NCI-H1930 (cell line): ENCODE measurements at places on chromosomes 5 and 9.

DNA sequence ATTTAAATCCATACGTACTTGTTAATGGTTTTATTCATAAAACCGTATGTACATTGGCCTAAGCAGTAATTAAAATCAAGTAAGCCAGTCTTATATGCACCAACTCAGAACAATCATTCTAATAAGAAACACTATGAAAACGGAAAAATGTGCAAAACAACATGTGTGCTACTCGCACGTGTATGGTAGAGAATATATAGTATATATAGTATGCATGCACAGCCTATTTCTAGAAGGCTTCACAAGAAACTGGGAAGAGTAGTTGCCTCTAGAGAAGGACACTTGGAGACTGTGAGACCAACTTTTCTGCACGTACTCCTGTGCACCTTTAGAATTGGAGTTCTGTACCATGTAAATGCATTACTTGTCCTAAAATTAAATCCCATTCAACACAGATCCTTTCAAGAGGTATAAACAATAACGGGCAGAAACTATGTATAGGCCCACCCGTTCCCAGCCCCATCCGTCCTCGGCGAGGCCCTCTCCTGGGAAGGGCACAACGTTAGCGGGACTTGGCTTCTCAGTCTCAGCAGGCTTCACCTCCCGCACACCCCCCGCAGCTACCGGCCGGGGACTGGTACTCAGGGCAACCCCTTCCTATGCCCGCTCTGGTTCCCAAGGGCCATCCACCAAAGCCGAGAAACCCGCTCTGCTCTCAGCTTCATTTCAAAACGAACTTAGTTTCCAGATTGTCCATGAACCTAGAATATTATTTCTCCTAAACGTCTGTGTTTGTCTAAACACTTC, 2.0 kb downstream of the CDC14B start:
- DNase-seq = no peak

GRCh38 chr5:112646139-112646936, 91.3 kb upstream of the APC start:
- DNase-seq = no peak

DNA sequence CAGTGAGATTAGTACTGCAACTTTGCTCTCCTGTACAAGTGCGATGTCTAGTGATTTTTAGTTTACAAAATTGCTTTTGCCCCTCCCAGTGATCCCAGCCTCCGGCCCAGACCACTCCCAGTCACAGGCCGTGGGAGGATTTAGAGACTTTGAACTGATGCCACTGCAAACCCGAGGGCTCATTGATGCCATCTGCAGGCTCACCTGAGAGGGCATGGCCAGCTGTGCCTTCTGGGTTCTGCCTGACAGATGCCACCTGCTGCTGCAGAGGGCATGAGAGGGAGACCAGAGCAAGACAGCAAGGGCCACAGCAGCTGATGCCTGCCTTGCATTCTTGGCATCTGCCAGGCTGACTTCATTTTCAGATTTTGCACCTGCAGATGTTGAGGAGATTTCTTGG, 593.8 kb downstream of the CDK5RAP2 start:
- no peak for DNase-seq

- DNase-seq = no peak
Measured at GRCh38 chr9:88691811-88692210, 156.8 kb downstream of the NXNL2 start.

DNA sequence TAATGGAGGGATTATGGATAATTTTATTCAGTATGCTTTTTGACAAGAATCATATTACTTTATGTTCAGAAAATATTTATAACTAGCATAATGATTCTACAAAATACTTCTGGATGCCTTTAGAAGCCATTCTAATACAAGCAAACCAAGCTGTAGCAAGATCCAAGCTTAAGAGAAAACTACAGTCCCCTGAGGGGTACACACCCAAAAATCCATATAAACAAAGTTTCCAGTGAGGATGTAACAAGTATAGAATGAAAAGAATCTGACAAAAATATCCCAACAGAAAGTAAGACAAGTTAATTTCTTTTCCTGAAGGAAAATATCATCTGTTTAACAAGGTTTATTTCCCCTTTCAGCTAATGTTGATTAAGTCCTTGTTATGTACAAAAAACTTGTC, 53.9 kb downstream of the MLLT3 start:
- no peak for DNase-seq

GRCh38 chr9:113529336-113530009, 65.9 kb downstream of the RGS3 start:
- no peak for DNase-seq

DNA sequence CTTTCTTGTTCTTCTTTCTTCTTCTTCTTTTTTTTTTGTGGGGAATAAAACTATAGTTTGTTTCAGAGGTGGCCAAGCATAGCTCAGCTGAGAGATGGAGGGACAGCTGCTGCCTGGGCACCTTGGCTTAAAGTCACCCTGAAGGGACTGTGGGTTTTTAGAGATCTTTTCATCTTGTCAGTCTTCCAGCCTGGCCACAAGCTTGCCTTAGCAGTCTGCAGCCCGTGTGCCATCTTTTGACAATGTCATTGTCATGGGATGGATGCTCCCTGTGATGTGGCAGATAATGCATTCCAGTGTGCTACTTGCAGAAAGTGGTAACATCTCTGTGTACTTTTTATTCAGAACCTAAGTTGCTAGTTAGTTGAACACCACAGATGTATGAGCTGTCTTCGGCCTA, 280.8 kb downstream of the FANCC start:
- DNase-seq = no peak

DNA sequence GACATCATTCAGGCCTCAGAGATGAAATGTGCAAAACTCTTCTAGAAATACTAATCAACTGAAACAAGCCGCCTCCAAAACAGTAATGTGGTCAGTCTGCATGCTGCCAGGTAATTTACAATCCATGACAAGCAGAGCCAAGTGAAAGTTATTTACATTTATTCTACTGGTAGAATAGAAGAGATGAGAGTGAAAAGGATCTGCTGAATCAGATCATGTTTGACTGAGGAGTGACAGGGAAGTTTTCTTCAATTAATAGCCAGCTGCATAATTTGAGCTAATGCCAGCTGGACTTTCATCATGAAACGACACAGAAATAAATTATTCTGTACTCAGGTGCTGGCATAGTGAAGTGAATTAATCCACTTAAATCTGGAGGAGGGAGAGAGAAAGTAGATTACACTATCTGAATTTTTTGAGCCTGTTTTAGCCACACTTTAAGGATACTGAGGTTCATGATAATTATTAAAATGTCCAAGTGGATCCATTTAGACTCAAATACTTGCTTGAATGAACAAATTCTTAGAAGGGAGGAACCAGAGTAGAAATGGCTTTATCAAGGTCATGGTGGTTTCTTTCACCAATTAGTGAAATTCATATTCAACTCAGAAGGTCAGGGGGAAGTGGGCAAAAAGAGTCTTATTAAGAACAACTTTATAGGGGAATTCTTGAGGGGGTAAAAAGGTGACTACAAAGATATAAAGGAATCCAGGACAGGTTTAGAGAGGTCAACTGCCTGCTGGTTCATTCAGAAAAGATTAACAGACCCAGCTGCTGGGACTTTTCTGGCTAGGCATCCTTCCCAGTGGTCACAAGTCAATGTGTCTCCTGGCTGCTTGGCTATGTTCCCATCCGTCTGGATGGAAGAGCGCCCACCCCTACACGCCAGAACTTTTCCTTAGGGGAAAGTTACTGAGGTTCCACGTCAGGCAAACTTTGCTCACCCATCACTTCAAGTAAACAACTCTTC, 350.4 kb downstream of the PDE4D start:
- no peak for DNase-seq
